NCI-H460 (cell line): ENCODE measurements at places on chromosomes 11 and 22. TPM values are rescaled to one million over a fixed set of nuclear protein-coding genes. Genes with fewer than 3 reads are reported as not detected.

- peak; percentile 18 for DNase-seq
Measured at GRCh38 chr11:3920148-3920852, 64.8 kb downstream of the STIM1 start.

GRCh38 chr11:24635588-24636290 is 138.9 kb downstream of the LUZP2 start:
- DNase-seq, result no peak

- peak; percentile 8 for DNase-seq
Measured at GRCh38 chr22:17121233-17122195, at the start of gene TMEM121B. Gene TMEM121B (minus strand): TSS chr22:17121360. CDS start chr22:17121127, 233 bp downstream.

DNA sequence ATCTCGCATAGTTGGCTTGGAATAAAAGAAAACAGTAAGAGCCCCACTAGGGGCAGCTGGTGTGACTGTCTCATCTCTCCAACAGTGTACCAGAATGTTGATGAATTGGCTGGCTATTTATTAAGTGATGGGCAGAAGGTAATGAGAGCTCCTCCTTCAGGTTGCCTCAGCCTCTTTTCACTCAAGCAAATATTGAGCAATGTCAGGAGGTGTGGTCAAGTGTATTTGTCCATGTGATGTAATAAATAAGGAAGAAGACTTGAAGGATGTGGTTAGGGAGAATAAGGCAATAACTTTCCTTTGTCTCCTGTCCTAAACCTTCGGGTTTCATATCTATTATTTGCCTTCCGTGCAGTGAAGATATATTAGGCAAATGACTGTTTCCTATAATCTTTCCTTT is at the start of gene TCN1:
TSS of gene TCN1 (minus strand) at position 91 of the 400 bp plus-strand sequence. CDS start at position 74, 17 bp downstream.
- no peak for DNase-seq

SAMM50 gene
- 26.2 and 33.8 TPM in 2 replicates for total RNA-seq
